ENCODE measurements at places on chromosomes 11 and 22.
A peak's percentile ranks its signal among the peaks of the same experiment; 100 is the strongest.

DNA sequence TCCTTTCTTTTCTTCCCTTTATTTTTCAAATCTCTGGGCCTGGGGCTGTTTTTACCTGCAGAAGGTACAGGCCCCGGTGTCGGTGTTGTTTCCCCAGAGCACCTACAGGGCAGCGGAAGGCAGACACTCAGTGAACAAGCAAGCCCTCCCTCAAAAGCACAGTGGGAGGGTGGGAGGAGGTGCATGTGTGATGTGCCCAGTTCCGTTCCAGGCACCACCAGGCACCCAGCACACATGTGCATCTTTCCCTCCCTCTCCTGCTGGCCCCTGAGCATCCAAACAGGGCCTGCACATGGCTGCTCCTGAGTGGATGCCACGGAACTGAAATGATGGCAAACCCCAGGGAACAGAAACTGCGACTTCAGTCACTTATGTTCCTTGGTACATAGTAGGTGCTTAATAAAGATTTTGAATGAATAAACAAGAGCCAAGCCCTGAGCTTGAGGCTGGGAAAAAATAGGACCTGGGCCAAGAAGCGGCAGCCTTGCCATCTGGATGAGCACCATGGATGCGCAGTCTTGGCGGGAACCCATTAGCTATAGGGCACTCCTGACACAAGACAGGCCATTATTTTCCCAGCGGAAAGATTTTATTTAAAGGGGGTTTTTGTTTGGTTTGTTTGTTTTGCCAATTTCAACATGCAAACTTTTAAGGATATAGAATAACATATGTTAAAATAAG lies 47.8 kb downstream of the ARRB1 start:
- DNase-seq: no peak

GRCh38 chr11:130580372-130580771 lies 131.9 kb downstream of the ADAMTS15 start:
- no peak for DNase-seq

- DNase-seq: no peak
These were observed 46.1 kb upstream of the BLID start for GRCh38 chr11:122162095-122162494.

DNA sequence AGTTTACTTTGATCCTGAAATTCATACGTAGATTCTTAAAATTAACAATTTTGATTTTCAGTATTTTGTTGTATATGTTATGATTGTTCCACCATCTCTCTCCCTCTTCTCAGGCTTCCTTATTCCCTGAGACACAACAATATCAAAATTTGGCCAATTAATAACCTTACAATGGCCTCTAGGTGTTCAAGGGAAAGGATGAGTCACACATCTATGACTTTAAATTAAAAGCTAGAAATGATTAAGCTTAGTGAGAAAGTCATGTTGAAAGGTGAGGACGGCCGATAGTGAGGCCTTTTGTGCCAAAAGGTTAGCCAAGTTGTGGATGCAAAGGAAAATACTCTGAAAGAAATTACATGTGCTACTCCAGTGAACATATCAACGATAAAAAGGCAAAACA lies 5.5 kb upstream of the OR52J3 start:
- no peak for DNase-seq

DNA sequence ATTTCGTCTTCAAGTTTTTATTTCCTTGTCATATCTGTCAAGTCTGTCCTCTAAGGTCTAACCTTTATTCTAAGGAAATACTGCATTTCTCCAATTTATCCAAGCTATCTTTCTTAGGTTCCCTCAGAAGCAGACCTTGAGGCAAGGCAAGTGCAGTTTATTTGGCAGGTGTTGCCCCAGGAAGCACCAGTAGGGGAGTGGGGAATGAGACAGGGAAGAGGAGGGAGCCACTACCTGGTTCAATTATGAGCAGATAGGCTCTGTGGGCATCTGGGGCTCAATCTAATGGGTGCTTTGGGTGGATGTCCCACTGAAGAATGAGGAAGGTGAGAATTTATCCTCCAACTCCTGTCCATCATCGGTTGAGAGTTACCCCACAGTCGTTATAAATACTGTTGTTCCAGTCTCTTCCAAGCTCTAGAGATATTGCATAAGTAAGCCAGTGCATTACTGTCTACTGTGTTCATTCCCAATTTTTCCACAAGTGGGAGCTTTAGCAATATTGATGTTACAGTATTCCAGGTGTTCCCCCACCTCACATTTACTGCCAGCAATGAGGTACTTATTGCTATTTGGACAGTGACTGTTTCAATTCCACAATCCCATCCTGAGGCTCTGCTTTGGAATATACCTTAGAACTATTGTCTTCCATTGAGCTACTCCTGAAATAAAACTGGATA lies 154.9 kb upstream of the CEP126 start:
- DNase-seq: no peak

- DNase-seq: no peak
These were observed 13.1 kb downstream of the C1QTNF6 start for GRCh38 chr22:37174964-37175363.

GRCh38 chr22:46739094-46739870 lies 1.2 kb upstream of the CERK start:
- peak; percentile 55 for DNase-seq

GRCh38 chr11:16412525-16413172 lies 56.3 kb upstream of the SOX6 start:
- DNase-seq: no peak

DNA sequence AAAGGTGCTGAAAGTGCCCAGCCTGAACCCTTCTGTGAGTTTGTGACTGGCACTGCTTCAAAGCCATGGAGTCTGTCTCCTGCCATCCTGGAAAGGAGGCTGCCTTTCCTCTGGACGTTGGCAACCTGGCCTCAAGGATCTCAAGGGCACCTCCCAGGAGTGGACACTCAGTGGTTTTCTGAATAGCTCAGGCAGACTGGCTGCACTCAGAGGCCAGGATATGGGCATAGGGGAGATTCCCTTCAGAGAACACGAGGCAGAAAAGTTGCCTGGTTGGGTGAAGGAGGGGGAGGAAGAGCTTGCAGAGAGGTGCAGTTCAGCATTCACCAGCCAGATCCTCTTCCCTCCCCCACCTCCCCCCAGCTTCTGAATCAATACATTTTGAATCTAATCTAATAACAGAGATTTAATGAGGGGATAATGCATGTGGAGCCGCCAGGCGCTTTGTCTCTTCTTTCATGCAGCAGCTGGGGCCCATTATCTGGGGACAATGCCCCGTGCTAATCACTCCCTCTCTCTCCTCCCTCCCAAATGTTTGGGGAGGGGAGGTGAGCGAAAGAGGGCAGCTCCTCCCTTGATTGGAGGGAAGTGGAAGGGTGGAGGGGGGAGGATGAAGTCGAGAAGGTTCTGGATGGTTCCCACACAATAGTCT lies 17.7 kb downstream of the HTR3A start:
- no peak for DNase-seq

- DNase-seq: no peak
These were observed 1.5 kb downstream of the KIF18A start for GRCh38 chr11:28106353-28107043.

GRCh38 chr11:117702946-117703598 lies 93.9 kb downstream of the DSCAML1 start:
- DNase-seq: no peak

GRCh38 chr22:19870153-19871022 lies 15.7 kb upstream of the GNB1L start:
- DNase-seq: no peak

- DNase-seq: peak; percentile 38
These were observed at the start of gene UCP3 for GRCh38 chr11:74008373-74009229. Gene UCP3 (minus strand): TSS chr11:74009085. CDS start chr11:74007042, 2,043 bp downstream.

DNA sequence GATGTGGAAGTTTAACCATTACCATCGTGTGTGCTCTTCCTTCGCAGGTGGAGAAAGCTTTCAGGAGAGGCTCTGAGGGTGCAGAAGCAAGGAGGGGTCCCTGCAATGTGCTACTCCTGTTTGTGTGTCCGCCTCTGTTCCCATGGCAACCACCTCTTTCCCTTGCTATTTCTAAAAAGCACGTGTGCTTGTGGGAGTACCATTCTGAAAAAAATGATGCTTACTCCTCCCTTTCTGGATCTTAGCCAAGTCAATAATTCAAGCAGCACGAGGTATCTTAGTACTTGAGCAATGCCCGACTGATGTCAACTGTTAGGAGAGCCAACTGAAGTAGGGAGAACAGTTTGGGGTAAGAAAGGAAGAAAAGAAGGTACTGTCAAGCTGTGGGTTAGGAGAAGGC lies 628.7 kb downstream of the NTM start:
- no peak for DNase-seq

DNA sequence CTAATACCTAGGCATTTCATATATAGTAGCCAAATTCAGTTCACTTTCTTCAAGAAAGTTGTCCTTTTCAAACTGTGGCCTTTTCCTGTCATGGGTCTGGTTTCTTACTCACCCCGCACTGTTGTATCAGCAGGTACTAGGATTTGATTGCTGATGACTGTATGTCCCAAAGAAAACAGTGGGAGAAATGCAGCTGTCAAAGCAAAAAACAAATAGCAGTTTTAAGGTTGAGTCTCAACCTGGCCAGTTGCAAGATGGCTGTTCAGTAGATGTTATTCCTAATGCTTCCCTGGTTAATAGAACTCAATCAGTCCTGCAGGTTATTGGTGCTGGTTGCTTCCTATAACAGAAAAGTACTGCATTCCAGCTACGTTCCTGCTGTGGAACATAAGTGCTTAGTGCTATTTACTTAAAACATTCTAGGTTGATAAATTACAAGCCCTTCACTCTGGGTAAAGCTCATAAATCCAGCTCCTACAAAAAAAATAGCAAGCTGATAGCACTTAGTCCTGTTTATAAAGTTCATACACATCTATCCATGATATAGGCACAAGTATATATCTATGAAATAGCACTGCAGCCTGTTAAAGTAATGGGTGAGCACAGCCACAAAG lies 26.6 kb downstream of the NF2 start:
- DNase-seq: no peak

DNA sequence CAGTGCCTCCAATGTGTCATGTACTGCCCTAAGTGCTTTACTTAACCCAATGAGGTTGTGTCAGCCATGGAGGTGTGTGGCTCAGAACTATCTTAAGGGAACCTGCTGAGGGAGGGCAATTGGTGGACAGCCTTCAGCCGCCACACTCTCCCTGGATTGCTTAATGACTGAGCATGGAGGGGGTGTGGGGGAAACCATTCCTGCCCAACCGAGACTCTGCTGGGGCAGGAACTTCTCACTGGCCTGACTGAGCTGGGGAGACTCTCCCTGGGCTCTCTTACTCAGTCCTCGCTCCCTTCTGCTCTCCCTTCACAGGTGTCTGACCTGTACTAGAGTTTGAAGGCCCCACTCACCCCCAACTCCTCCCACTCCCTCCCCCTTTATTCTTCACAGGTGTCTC lies 114.8 kb downstream of the CCDC81 start:
- no peak for DNase-seq

GRCh38 chr22:24543185-24543601 lies 11.7 kb downstream of the GUCD1 start:
- DNase-seq: no peak

- no peak for DNase-seq
These were observed 2.4 kb downstream of the CASP1 start for GRCh38 chr11:105032495-105032894.

- DNase-seq: no peak
These were observed 44.9 kb downstream of the ARRB1 start for GRCh38 chr11:75306529-75306928.

DNA sequence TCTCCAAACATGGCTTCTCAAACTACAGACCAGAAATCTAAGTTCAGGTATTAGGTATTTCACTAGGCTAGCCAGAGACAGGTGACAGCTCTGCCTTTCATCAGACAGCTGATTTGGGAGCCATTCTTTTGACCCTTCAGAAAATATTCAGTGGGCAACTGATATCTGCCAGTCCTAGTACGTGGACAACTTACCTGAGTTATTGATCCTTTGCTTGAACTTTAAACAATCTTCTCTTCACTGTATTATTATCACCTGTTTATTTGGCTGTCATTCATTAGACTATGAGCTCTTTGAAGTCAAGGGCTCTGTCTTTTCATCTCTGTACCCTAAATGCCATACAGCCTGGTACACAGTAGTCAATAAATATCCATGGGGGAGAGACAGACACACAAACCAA lies 17.2 kb downstream of the TRIM66 start:
- no peak for DNase-seq

DNA sequence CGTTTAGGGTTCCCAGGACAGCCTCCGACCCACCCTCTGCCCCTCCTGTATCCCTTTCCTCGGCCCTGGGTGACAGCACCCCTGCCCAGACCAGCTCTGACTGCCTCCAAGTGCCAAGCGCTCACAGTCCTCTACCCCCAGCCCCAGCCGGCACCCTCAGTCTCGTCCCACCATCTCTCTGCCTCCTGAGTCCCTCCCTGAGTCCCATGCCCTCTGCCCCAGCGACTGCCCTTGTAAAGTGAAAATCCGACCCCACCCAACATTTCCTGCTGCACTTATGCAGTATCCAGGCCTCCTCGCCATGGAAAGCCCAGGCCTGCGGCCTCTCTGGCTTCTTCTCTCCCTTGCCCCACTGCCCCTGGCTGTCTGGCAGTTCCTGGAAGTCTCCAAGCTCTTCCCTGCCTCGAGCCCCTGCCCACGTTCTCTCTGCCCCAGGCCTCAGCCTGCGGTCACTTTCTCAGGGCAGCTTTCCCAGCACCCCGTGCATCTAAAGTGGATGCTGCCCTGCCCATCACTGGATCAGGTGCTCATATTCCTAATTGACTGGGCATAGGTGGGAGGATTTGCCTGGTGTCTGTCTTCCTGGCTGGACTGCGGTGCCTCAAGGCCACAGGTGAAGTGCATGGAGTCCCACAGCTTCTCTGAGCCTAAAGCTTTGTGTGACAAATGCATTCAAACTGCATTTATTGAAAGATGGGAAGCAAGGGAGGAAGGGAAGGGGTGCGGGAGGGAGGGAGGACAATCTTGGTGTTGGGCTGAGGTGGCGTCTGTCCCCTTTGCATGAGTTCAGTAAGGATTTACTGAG lies 17.7 kb upstream of the IL2RB start:
- DNase-seq: no peak

DNA sequence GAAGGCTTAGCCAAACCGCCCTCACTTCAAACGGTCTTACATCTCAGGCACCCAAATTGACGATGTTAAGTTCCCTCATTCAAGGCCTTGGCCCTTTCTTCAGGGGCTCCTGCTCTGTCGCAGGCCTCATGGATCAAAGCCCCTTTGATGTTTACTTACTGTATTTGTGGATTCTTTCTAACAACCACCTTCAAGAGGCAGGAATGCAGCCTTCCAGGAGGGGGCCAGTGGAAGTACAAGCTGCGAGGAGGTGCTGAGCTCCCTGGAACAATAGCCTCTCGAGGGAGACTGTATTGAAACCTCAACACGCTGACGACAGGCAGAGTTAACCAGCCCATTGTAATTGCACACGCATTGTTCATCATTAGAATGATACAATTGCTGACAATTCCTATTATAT lies 209.1 kb downstream of the ST3GAL4 start:
- no peak for DNase-seq

GRCh38 chr11:2807801-2808241 lies 77.8 kb downstream of the CDKN1C start:
- no peak for DNase-seq

GRCh38 chr11:36002196-36002595 lies 58.3 kb downstream of the LDLRAD3 start:
- DNase-seq: no peak
